ENCODE measurements at places on chromosomes 4 and X.

DNA sequence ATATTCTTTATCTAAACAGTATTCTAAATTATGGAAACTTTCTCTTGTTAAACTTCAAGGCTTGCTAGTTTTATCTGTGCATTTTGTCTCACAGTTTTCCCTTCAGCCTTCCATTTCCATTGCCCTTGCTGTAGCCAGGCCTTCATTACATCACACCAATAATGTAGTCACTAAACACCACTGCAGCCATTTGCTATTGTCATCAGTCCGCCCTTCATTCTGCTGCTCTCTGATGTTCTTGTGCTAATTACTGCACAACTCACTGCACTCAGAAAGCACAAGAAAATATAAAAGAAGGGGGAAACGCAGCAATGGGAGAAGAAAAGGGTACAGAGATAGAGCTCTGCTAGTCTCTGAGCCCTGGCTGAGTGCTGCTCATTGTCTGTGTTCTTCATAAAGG lies 239.6 kb upstream of the FSTL5 start:
- DNase-seq: no peak

GRCh38 chrX:145751943-145752342 lies 65.7 kb upstream of the SLITRK2 start:
- DNase-seq: no peak

DNA sequence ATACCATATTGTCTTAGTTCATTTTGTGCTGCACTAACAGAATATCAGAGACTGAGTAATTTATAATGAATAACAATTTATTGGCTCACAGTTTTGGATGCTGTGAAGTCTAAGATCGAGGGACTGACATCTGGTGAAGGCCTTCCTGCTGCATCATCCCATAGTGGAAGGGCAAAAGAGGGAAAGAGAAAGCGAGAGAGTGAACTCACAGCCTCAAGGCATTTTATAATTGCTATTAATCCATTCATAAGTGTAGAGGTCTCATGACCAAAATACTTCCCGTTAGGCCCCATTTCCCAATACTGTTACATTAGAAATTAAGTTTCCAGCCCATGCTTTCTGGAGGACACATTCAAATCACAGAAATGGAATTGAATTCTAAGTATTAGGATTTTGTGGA lies 554.4 kb downstream of the TRAM1L1 start:
- no peak for DNase-seq

DNA sequence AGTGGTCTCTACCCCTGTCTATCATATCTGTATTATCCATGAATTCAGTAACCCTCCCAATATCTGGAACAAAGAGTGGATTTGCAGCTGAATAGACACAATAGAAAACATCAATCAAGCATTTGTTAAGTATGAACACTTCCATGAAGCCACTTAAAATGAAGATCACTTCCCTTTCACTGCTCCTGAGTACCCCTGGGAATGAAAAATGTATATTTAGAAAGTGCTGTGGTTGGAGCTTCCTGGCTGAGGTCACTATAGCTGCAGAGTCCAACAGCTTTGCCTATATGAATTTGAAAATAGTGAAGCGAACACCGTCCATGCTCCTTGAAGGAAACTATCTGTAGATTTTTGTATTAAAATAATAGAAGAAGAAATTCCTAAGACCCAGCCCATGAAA lies 227.0 kb downstream of the DTHD1 start:
- no peak for DNase-seq

DNA sequence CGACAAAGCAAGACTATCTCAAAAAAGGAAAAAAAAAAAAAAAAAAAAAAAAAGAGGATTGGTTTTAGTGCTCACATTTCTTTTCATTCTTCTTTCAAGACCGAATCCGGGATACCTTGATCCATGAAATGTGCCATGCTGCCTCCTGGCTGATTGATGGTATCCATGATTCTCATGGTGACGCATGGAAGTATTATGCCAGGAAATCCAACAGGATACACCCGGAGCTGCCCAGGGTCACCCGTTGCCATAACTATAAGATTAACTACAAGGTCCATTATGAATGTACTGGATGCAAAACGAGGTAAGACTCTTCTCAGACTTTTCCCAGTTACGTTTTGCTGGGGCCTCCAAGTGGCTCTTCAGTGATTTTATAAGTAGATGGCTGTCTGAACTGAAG lies 6.1 kb downstream of the CXCR3 start:
- DNase-seq: no peak

- peak; percentile 13 for DNase-seq
These were observed 56.8 kb downstream of the LGI2 start for GRCh38 chr4:24973747-24974601.

DNA sequence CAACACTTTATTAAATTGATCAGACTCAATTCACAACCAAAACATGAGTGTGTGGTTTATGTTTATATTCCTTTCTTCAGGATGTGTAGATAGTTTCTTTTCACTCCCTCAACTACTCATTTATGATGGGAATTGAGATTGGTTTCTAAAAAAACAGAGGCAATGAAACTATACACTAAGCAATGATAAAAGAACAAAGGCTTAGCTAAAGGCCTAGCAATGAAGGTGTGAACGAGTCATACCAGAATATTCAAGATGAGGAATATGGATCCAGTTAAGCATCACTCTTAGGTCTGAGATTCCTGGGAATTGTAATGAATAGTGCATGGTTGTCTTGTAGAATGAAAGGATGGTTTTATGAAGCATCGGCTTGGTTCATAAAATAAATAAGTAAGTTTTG lies 17.5 kb upstream of the RASL11B start:
- no peak for DNase-seq

GRCh38 chr4:129342819-129343408 lies 247.0 kb downstream of the C4orf33 start:
- DNase-seq: no peak

DNA sequence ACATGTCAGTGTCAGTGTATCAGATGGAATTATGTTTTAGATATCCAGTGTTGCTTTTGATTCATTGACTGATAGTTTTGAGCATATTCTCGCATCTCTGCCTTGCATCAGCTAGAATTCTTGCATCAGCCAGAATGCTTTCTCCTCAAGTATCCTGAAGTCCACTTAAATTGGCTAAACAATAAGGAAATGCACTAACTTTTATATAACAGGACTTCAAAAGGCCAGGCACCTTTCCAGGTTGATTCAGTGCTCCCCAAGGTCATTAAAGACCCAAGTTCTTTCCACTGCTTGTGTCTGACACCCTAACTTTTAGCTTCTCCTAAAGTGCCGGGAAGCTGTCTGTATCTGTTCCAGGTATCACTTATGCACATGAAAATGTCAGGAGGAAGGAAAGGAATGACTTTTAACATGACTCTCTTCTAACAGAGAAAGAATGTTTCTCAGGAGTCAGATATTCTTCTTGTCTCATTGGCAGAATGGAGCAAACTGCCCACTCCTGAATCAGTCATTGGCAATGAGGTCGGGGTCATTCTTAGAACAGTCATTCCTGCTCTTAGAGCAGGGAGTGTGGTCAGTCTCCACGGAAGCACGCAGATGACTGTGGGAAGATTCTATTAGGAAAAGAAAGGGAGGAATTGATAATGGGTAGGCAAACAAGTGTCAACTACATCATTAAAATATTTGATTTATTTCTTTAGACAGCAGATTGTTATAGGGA lies 92.9 kb upstream of the TLL1 start:
- DNase-seq: no peak

GRCh38 chr4:1082215-1083182 lies 30.9 kb downstream of the RNF212 start:
- DNase-seq: peak; percentile 30

- no peak for DNase-seq
These were observed 988.8 kb downstream of the RAPGEF2 start for GRCh38 chr4:160091631-160092030.

DNA sequence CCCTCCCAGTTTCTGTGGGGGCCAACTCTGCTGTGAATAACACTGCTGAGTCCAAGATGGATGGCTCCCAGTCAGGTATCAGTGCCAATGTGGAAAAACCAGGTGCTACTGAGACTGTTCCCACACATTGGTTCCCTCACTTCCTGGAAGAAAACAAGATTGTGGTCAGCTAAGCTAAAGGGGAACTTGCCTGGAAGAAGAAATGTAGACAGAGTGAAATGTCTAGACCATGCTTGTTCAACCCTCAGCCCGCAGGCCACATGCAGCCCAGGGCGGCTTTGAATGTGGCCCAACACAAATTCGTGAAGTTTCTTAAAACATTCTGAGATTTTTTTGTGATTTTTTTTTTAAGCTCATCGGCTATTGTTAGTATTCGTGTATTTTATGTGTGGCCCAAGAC lies 28.6 kb upstream of the UTP14A start:
- no peak for DNase-seq

DNA sequence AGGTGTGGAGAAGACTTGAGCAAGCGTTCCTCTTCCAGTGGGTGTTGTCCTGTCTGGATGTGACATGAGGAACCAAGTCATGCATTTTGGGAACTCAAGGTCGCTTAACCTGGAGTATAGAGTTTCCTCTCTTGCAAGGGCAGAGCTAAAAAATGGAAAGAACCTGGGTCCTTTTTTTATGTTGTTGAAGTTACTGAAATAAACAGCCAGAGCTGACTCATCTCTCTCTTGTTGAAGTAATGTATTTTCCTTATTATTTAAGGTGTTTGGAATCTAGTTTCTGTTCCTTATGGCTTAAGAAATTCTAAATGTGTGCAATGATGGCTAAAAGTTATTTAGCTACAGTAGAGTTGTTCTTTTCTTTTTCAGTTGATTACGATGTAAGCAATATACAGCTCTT lies 314.5 kb downstream of the CAMK2D start:
- DNase-seq: no peak

DNA sequence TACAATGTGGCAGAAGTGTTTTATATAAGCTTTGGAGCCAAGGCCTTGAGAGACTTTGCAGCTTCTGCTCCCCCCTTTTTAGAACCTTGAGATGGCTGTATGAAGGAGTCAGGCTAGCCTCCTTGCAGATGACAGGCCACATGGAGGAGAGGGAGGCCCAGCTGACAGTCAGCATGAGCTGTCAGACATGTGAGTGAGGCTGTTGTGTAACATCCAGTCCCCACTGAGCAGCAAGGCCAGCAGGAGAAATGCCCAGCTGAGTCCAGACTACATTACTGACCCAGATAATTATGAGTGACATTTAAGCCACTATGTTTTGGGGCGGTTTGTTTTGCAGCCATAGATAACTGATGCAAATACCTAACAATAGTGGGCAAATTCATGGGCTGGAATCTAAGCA lies 515.3 kb upstream of the ARX start:
- DNase-seq: no peak

DNA sequence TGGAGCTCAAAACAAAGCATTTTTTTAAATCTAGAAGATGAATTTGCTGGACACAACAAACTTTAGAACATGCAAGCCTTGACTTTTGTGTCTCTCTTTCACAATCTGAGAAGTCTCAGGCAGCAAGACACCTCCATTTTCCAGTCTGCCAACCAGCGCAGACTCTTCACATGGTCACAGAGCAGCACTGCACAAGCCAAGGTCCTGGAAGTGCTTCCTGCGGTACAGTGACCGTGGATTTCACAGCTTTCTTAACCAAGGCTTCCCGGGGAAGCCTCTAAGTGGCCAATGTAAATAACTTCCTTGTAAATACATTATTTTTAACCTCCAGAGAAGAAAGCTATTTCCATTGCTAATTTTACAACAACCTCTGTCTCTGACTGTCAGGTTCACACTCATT lies 31.2 kb downstream of the ZNF827 start:
- DNase-seq: no peak

DNA sequence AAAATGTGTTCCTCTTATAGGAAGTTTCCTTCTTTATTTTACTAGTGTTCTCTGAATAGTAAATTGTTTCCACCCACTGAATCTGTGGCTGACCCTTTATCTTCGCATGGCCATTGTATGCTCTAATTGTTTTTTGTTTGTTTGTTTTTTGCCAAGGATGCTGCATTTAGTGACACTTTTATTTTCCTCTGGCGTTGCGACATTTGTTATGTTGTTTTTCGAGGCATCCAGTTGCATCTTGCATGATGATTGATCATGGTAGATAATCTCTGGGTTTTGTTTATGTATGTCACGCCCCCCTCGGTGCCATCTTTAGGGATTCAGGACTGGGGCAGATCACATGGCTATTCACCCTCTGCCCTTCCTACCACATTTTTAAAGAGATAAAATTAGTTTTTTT lies 2.2 kb downstream of the NMU start:
- DNase-seq: no peak

GRCh38 chr4:155735496-155735895 lies 23.3 kb upstream of the GUCY1B1 start:
- DNase-seq: no peak

- DNase-seq: no peak
These were observed 10.7 kb downstream of the CLNK start for GRCh38 chr4:10673817-10674369.

DNA sequence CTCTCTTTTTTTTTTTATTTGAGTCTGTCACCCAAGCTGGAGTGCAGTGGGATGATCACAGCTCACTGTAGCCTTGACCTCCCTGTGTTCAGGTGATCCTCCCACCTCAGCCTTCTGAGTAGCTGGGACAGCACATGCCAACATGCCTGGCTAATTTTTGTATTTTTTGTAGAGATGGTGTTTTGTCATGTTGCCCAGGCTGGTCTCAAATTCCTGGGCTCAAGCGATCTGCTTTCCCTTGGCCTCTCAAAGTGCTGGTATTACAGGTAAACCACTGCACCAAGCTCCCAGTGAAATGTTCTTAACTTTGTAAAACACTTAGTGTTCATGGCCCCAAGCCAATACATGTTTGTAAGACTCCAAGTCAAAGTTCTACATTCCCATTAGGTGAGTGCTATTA lies 316.1 kb downstream of the KCTD8 start:
- DNase-seq: no peak

DNA sequence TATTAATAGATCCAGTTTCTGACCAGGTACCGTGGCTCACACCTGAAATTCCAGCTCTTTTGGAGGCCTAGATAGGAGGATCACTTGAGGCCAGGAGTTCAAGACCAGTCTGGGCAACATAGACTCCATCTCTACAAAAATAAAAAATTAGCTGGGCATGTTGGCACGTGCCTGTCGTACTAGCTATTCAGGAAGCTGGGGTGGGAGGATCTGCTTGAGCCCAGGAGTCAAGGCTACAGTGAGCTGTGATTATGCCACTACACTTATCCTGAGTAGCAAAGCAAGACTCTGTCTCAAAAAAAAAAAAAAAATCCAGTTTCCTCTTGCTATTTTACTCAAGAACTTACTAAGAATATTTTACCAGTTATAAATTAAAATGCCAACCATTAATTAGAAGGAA lies 91.7 kb downstream of the SLC10A6 start:
- DNase-seq: no peak

- DNase-seq: no peak
These were observed 10.1 kb upstream of the NEUROG2 start for GRCh38 chr4:112526061-112526460.

- no peak for DNase-seq
These were observed 29.7 kb upstream of the SLC25A6 start for GRCh38 chrX:1421433-1422134.

DNA sequence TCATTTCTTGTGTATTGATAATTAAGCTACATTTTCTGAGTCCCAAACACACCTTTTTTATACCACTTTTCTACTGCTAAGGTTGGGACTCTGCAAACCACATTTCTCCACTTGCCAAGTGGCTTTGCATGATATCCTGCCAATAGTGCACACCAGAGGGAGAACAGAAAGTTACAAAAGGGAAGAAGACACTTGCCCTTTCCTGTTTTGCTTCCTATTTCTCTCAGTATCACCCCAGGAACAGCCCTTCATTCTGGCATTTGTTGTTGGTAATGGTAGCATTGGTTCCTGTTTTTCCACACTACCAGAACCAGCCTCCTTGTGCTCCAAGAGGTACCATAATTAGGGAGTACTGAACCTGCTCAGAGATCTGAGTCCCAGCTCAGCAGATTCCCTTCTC lies 87.1 kb downstream of the HDX start:
- no peak for DNase-seq

GRCh38 chr4:176313596-176314336 lies 6.0 kb upstream of the SPCS3 start:
- no peak for DNase-seq

- peak; percentile 60 for DNase-seq
These were observed 18.0 kb upstream of the PDZD4 start for GRCh38 chrX:153848325-153848724.

Data from NCI-H146 (cell line).